Heart left ventricle (tissue), 16 donors: ENCODE measurements at places on chromosomes 2 and 18. TPM values are rescaled to one million over a fixed set of nuclear protein-coding genes. Genes with fewer than 3 reads are reported as not detected.

The IL18R1 gene
- total RNA-seq, result 1.2 TPM

The PDK1 gene
- 27.5 TPM for total RNA-seq

The CDK5R2 gene
- total RNA-seq, result not detected

The LRRTM1 gene
- 0.93 TPM for total RNA-seq

The MDH1B gene
- total RNA-seq, result 0.30 TPM

The YWHAQ gene
- 230 TPM for total RNA-seq
